Effector CD4-positive, alpha-beta T cell (primary cell): ENCODE measurements at places on chromosomes 1 and 21.

- no peak for DNase-seq
Measured at GRCh38 chr1:114011796-114012195, 32.5 kb downstream of the OLFML3 start.

DNA sequence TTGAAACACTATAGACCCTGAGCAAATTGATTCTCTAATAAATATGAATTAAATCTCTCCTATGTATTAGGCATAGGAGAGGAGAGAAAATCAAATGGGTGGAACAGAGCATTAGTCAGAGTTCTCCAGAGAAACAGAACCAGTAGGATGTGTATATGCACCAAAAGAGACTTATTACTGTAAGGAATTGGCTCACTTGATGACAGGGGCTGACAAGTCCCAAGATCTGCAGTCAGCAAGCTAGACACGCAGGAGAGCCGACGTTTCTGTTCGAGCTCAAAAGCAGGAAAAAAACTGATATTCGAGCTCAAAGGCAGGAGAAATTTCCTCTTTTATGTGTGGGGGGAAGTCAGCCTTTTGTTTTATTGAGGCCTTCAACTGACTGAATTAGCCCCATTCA is 259.2 kb upstream of the KAZN start:
- DNase-seq, result no peak

DNA sequence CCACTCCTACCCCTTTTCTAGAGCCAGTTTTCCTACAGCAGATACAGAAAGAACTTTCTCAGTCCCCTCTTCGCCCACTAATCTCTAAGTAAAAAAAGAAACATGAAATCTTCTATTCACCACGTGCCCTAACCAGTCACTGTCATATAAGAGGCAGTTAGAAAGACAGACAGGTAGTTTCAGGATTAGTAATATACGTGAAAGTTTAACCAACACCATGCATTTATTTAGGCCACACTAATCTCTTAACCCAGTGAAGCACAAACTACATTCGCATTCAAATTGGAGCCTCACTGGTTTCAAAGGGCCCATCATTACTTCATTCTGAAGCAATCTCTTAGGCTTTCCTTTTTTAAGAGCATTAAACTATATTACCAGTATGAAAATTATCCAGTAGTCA is 10.1 kb downstream of the GPATCH2 start:
- DNase-seq, result no peak

GRCh38 chr1:156682166-156682890 is 5.1 kb upstream of the NES start:
- DNase-seq, result no peak

DNA sequence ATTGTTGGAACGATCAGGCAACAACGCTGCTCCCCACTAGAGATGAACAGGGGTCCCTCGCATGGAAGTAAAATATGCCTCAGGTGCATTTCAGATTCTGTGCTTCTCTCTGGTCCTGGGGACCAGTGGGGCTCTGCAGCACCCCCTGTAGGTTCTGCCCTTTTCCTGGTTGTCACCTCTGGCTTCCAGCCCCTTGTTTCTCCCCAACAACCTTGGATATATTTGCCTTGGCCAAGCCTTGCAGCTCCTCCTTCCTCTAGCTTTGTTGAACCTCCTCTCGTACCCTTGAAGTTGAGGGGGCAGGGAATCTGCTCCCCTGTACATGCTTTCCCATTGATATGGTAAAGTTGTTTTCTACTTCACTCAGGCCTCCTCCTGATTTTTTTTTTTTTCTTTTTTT is 5.4 kb upstream of the RGSL1 start:
- DNase-seq, result no peak

DNA sequence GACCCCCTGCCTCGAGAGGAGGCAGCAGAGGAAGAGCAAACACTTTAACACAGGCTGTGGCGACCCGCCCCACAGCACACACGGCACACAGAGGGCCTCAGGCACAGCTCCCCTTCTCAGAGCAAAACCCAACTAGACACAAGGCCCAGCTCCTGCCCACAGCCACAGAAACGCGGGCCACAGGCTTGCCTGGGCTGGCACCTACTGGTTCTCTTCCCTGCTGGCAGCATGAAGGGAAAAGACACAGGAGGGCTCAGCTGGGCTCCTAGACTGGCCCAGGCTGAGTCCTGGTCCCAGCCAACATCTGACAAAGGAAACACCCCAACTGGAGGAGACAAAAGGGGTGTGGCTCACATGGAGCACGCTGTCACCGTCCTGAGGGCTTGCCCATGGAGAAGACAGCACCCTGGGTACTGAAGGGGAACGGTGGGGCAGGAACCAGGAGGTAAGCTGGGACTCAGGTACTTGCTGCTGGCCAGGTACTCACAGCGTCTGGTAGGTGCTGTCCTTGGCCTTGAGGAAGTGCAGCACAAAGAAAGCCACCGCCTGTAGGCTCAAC is 3.5 kb downstream of the CD164L2 start:
- no peak for DNase-seq

DNA sequence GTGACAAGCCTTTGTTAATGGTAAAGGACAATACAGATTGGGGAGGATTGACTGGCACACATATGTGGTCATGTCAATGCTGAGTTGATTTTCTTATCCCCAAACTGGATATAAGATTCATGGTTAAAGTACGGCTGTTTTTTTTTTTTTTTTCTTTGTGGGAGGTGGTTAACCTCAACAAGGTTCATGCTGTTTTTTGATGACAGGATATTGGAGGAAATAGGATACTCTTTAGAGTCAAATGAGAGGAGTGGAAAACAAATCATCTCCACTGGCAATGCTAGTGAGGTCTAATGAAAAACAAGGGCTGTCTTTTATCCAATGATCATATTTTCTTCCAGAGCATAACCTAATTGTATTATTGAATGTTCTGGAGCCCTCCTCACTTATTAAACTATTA is 140.2 kb downstream of the FAM78B start:
- no peak for DNase-seq

- no peak for DNase-seq
Measured at GRCh38 chr1:9826616-9827015, 2.9 kb upstream of the CLSTN1 start.

- no peak for DNase-seq
Measured at GRCh38 chr1:204065174-204065985, 7.5 kb upstream of the SOX13 start.

- DNase-seq, result no peak
Measured at GRCh38 chr1:101843160-101843559, 153.6 kb downstream of the OLFM3 start.

DNA sequence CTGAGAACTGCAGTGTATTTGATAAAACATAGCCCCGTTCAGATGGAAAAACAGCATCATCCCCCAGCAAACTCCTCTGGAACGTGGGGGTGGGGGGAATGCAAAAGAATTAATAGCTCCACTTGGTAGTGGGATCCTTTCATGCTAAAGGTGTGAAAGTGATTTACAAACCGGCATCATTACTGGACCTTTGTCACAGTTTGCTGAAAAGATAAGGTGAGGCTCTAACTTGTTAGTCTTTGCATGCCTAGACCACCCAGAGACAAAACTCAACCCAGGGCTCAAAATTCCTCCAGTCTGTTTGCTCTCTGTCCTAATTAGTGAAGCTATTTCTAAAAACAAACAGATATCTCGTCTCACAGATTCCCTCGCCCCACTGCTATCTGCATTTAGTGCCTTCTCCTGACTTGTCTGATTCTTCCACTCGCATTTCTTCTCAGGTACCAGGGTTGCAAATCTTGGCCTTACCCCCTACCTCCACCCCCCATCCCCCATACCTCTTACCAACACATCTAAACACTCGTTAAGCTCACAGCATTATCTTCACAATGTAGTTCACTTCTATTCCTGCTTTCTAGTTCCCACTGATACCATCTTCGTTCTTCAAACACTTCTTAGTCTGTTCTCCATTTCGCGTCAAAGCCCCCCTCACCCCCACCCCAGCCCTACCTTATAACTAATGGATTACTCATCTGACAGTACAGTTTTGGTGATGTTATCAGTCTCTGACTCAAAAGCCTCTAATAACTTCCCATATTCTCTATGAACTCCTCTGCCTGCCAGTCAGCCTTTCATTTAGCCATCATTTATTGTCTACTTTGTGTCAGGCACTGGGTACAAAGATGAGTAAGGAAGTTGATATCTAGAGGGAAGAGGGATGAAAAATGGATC is 11.8 kb downstream of the IER5 start:
- DNase-seq, result no peak

DNA sequence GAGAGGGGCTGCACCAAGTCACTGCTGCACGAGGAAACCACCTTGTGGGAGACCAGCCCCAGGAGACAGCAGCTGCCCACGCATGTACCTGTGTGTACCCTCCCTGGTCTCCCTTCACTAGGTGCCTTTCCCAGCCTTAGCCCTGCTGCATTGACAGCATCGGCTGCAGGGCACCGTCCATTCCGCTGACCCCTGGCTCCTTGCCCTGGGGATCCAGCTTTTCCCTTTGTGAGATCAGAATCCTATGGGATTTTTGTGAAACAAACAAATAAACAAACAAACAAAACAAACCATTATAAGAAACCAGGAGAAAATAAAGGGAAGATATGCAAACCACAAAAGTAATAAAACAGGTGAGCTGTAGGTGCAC is 2.1 kb downstream of the STUM start:
- DNase-seq, result no peak

DNA sequence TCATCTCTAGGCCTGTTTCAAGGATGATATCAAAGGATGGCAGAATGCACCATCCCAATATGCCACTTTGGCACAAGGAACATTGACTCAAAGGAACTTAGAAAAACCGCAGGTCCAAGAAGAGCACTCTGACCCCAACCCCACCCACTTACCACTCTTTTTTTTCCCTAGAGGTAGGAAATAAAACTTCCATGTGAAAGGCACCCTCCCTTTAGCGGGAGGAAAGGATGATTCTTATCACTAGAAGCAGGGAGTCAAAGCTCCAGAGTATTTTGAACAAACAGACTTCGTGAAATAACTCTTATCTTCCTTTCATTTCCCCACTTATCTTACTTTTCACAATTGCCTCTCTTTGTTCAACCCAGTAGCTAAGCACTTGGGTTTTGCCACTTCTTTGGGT is 22.2 kb downstream of the PSMG1 start:
- DNase-seq, result no peak

GRCh38 chr1:193283016-193283415 is 96.6 kb upstream of the B3GALT2 start:
- no peak for DNase-seq

GRCh38 chr21:28104346-28104745 is 888.3 kb downstream of the LTN1 start:
- DNase-seq, result no peak
